DMS 273 treated with DMSO at 0.1 percent for 48 hours (cell line): ENCODE measurements at places on chromosomes 1 and 21.

- DNase-seq, result no peak
These were observed 426.3 kb upstream of the ADGRL2 start for GRCh38 chr1:81374481-81374880.

DNA sequence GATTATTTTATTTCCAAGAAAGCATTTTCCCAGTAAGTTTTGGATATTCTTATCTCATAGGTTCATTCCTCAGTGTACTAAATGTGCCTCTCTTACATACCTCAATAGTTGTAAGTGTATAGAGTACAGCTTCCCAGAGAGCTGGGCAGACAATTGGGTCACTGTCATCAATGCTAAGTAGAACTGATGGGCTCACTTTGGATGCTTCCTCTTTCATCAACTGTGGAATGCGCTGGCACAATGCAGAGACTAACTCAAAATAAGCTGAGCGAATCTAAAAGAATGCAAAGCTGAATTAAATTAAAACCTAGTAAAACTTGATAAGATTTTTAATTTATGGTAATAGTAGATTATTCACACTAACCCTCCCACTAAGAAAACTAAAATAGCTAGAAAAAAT is 21.5 kb downstream of the LTN1 start:
- DNase-seq, result no peak

DNA sequence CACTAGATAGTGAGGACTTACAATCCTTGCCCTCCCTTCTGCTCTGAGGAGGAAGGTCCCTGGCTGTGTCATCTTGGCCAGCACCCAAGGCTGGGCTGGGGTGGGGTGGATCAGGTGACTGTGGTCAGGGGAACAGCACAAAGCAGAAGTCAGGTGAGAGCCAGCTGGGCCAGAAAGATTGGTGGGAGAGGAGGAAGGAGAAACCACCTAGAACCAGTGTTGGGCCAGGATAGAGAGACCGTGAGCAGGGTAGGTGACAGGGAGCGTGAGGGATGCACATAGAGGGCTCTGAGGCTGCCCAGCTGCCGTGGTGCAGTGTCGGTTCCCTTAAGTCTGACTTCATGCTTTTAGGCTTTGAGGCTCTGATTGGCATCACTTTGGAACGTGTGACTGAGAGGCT is 22.7 kb downstream of the NCF2 start:
- no peak for DNase-seq

DNA sequence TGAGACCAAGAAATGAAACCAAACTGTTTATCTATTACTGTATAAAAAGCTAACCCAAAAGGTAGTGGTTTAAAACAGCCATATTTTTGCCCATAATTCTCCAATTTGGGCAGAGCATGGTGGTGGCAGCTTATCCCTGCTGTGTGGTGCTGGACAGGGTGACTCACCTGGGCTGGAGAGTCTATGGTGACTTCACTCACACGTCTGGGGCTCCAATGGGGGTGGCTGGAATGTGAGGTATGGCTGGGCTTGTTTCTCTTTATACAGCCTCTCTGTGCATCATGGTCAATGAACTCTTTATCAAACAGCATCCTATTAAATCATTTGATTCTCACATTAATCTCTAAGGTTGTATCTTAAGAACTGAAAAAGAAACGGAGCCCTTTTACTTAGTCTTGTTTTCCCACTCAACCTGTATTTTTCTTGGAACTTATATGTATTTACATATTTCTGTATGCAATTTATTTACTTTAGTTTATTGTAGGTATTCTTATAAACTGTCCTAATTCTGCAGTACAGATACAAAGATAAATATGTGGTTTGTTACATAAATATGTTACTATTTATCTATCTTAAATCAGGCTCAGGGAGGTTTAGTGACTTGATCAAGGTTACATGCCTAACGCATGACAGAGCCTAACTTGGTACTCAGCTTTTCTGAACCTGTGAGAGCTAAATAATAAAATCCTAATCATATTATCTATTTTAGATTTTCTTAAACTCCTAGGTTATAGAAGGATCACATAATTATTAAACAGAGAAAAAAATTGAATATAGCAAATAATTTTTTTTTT is 37.5 kb upstream of the WLS start:
- no peak for DNase-seq

GRCh38 chr1:240287722-240288121 is 196.0 kb downstream of the FMN2 start:
- no peak for DNase-seq

- no peak for DNase-seq
These were observed 19.0 kb downstream of the TRNAU1AP start for GRCh38 chr1:28571911-28572310.

GRCh38 chr1:89041119-89041641 is 18.5 kb upstream of the GBP3 start:
- DNase-seq, result no peak

GRCh38 chr1:80462006-80462405 is 1338.7 kb upstream of the ADGRL2 start:
- no peak for DNase-seq

- DNase-seq, result no peak
These were observed 89.7 kb downstream of the PBX1 start for GRCh38 chr1:164648636-164649035.

- peak; percentile 42 for DNase-seq
These were observed 7.3 kb upstream of the STUM start for GRCh38 chr1:226541231-226541630.

DNA sequence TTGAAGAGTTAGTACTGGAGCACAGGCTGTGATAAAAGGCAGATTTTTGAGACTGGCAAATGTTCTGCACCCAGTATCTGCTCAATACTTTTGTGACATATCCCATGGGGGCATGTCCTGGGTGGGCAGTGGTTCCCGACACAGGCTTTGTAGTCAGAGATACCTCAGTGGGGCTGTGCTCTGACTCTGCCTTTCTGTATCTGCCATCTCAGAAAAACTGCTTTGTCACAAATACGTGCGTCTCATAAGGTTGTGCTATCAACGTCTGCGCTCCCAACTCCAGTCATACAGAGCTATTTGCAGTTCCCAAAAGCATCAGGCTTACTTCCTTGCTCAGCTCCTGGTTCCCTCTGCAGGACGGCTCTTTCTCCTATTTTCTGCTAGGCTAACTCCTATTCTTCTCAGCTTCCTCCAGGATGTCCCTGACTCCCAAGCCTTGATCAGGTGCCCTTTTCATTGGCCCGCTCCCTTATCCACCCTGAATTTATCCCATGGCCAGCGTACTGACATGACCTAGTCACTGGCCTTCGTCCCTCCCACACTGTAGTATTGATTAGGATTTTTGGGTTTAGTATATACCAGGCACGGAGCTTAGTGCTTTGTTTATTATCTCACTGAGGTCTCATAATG is 12.1 kb upstream of the RAB29 start:
- no peak for DNase-seq

DNA sequence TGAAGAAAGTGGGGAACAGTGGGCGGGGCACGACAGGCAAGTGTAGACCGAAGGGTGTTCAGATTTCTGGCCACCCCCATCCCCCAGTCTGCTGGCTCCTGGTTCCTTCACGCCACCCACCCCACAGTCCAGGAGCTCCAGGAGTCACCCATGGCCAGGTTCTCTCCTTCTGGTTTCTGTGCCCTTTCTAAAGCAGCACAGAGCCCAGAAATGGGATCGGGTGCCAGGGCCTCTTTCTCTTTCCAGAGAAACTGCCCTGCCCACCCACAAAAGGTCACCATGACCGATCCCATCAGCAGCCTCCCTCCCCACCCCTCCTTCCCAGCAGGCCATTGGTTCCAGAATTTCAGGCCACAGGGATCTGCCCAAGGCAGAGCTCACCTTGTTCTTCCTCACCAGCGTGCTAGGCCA is 3.2 kb upstream of the CELSR2 start:
- no peak for DNase-seq

DNA sequence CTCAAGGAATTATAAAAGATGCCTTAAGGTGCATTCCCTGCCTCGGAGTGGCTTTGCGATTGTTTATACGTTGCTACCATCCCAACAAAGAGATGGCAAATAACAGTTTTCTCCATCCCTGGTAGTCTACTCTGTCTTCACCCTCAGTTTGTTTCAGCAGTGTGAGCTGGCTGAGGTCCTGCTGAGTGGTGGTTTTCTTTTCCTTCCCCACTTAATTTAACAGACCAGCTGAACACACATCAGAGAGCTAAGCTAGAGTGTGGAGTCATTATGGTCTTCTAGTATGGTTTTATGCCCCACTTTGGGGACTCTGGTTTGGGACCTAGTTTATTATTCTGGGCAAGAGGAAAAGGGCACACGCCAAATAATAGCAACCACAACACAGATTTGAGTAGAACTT is 2.2 kb downstream of the PIGV start:
- no peak for DNase-seq

- DNase-seq, result no peak
These were observed 40.5 kb downstream of the TTC39A start for GRCh38 chr1:51289676-51290488.

- DNase-seq, result no peak
These were observed 932 bp upstream of the USP24 start for GRCh38 chr1:55216096-55216495.

DNA sequence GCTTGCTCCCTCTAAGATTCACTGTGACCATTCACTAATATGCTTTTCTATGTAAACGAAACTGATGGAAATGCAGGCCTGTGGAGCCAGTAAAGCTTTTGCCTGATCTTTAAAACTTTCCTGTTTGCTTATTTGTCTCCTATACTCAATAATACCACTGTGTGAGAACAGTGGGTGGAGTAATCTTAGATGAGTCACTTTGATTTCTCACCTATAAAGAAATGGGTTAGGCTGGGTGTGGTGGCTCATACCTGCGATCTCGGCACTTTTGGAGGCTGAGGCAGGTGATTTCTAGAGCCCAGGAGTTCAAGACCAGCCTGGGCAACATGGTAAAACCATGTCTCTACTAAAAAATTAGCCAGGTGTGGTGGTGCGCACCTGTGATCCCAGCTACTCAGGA is 70.8 kb downstream of the RWDD3 start:
- no peak for DNase-seq

DNA sequence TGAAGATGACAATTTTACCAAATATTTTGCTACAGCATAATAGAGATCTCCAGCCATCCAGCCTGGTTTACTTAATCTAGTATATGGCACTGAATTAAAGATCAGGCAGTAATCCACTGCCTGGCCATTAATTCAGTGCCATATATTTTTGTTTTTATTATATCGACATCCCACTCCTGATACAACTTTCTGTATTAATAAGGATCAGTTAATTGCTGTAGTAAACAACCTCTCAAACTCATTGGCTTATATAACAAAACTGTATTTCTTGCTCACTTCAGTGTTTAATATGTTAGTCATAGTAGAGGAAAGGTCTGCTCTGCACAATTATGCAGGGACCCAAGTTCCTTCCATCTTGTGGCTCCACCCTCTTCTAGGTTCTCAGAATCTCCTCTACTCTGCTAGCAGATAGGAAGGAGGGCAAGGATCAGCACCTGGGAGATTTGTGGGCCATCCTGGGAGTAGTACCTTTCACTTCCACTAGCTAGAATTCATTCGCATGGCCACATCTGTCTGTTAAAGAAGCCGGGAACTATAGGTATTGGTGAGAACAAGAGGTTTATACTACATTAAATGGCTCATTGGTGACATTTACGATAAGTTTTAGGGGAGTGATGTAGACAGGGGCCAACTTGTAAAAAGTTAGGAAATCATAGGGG is 3.6 kb upstream of the ZDHHC18 start:
- DNase-seq, result no peak

GRCh38 chr1:1282998-1283397 is 2.8 kb downstream of the SCNN1D start:
- no peak for DNase-seq

DNA sequence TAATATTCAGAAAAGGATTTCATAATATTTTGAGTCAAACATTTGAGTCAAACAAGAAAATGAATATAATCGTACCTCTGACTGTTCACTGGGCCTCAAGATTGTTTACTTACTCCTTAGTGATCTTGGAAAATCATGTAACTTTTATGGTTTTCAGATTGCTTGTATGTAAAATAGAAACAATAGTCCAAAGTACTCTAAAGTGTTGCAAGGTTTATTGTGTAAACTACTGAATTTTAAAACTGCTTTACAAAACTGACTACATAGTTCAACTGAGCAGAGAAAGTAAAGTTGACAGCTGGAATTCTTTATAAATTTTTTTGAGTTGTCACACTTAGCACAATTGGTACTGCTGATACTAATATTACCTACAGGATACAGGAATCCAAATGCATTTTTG is 931.0 kb downstream of the NCAM2 start:
- no peak for DNase-seq

DNA sequence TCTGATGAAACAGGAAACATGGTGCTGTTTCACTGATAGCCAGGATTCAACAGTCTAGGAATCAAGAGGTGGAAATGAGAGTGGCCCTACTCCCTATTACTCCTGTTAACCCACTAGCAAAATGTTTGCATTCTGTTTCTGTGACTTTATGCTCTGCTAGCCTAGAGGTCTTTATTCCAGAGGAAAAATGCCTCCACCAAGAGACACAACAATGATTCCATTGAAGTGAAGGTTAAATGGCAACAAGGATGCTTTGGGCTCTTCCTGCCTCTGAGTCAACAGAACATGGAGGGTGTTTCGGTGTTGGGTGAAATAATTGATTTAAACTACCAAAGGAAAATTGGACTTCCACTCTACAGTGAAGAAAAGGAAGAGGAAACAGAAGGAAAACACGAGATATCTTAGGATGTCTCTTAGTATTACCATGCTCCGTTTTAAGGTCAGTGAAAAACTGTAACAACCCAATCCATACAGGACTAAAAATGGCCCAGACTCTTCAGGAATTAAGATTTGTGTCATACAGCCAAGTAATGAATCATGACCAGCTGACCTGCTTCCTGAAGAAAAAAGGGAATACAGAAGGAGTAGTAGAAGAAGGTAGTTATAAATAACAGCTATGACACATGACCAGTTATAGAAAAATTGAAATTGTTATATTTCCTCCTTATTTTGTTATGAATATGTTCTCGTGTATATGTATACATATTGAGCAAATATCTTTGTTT is 1237.8 kb downstream of the NCAM2 start:
- DNase-seq, result no peak
